ENCODE measurements at places on chromosomes 3 and 15.

- DNase-seq: no peak
These were observed 92.8 kb downstream of the MAGI1 start for GRCh38 chr3:65945953-65946352.

GRCh38 chr15:25053000-25053815 is 98.4 kb downstream of the SNRPN start:
- DNase-seq: no peak

GRCh38 chr15:57285386-57285785 is 90.9 kb upstream of the CGNL1 start:
- DNase-seq: no peak

DNA sequence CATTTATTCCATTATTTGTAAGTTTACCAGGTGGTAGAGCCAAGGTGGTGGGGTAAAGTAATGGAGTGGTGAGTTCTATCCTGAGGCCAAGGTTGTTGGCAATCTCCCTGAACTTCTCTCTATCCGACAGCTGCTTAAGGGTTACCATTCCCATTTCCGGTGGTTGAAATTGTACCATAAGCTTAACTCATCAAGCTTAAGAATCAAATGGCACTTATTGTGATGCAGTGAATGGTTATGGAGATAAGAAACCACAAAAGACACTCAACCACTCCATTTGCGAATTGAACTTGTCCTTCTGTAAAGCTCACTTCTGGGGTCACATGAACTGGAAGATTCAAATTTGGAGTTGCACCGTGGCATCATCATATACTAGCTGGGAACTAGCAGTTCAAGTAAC is 287.4 kb upstream of the SLCO3A1 start:
- no peak for DNase-seq

GRCh38 chr15:72340366-72340765 is 20.4 kb upstream of the CELF6 start:
- DNase-seq: peak; percentile 52

- DNase-seq: peak; percentile 84
These were observed 45.2 kb downstream of the TYRO3 start for GRCh38 chr15:41603941-41604911.

- DNase-seq: peak; percentile 58
These were observed 53.1 kb upstream of the GK5 start for GRCh38 chr3:142278451-142278850.

- no peak for DNase-seq
These were observed 282.5 kb upstream of the TTC14 start for GRCh38 chr3:180319461-180319860.
